ENCODE measurements at places on chromosomes 11 and 22.

DNA sequence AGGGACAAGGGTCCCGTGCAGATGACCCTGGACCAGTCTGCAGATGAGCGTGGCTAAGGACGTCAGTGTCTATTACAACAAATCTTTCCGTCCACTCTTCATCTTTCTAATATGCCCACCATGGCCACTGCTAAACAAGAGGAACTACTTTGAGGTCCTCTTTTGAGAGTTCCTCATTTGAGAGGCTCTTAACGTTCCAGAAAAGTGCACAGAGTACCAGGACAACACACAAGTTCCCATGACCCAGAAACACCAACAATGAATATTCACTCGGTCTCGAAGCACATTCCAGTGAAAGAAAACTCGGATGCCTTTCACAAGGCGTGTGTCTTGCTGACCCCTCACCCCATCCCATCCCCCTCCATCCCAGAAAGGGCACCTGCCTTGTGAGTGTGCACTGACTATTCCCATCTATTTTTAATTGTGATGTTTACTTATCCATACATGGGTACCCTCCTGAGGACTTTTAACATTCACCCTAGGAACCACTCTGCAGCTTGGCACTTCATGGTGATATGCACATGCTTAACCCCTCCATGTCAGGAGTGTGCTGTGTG is 157.0 kb downstream of the SHANK2 start:
- DNase-seq = no peak

GRCh38 chr11:47355283-47356128 is 3.0 kb upstream of the MYBPC3 start:
- peak; percentile 74 for DNase-seq

- no peak for DNase-seq
Observed at GRCh38 chr11:123576082-123576481, 78.3 kb downstream of the SCN3B start.

GRCh38 chr11:95358511-95359340 is 127.7 kb upstream of the SESN3 start:
- no peak for DNase-seq

GRCh38 chr11:37712251-37712650 is 1114.2 kb upstream of the RAG2 start:
- no peak for DNase-seq

- DNase-seq = no peak
Observed at GRCh38 chr22:39746600-39747262, 146.8 kb downstream of the ENTHD1 start.

DNA sequence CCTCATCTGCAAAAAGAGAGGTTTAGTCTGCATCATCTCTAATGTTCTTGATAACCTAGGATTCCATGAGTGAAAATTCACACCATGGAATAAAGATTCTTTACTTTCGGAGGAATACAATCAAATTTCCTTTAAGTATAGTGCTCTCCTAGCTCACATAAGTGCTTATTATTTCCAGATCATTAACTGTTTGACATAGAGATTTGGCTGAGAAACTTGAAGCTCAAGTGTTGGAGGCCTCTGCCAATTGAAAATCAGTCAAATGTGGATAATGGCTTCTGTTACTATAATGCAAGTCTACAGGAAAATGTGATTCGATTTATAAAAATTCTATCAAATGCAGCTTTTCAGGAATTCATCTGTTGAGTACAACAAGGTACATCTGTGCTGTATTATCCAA is 144.6 kb downstream of the KIF18A start:
- no peak for DNase-seq

DNA sequence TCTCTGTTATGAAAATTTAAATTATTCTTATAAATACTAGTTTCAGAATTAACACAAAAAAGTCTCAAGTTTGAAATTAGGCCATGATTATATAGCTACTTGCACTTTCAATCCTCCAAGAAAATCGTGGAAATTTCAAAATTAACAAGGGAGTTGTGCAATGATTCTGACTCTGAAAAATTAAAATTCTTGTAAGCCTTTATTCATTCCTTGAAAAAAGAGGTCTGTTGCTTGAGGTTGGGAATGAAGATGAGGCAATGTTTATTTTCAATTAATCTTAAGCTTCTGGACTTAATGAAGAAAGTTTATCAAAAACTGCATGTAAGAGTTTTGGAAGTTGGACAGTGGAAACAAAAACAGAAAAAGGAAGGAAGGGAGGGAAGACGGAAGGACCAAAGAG is 128.2 kb upstream of the FIBIN start:
- no peak for DNase-seq

DNA sequence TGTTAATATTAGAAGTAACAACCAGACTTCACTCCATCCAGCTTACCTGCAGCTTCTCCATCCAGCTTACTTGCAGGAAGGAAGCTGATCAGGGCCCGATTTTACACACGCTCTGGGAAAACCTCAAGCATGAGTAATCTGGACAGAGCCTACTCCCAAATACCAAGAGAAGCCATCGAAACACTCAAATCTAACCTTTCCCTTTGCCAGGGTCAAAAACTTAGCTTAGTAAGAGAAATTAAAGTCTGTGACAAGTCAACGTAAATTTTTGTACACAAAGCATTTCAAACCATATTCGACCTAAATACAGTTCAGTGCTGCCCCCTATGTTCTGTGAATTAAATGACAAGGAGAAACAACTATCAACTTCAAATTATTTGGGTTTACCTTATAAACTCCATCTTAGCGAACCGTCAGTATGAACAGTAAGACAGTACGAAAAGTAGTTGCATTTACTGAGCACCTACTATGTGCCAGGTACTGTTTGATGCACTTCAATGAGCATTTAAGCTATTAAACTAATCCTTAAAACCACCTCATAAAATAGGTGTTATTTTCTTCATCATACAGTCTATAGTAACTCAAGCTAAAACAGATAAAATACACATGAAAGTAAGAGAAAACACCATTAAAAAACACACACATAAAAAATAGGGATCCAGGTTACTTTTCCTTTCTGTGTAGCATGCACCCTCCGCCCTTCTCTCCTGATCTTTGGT is 36.9 kb downstream of the ARFGAP3 start:
- DNase-seq = peak; percentile 51

DNA sequence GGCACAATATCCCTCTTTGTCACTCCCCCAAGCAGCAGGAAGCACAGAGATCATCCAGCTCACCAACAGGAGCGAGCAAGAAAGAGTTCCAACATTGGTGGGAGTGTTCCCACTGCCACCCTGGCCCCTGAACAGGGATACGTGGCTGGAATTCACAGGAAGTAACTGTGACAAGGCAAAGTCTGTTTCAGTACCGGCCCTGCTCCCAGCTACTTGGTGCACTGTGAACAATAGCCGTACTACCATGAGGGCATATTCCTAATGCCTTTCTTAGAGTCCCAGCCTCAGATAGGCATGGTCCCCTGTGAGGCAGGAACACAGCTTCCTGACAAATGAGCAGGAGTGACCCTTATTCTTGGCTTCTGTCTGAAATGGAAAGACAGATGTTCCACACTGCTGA is 1.8 kb upstream of the SLC37A2 start:
- DNase-seq = no peak

GRCh38 chr11:112610494-112610893 is 349.8 kb upstream of the PLET1 start:
- DNase-seq = no peak

DNA sequence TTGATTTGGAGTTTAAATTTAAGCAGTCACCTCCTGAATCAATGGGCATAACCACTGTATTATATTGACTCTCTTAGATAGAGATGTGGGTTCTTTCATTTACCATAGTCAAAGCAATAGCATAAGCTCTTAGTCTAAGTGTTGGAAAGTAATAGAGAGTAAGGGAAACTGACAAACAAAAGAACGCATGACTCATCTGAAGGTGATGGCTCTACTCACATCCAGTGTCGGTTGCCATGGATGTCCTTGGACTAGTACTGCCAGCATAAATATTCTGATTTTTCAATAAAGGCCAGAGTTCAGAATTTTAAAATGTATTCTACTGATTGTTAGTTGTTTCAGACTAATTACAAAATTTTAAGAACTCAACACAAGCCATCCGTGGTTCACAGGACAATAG is 444.9 kb upstream of the DDI1 start:
- no peak for DNase-seq

DNA sequence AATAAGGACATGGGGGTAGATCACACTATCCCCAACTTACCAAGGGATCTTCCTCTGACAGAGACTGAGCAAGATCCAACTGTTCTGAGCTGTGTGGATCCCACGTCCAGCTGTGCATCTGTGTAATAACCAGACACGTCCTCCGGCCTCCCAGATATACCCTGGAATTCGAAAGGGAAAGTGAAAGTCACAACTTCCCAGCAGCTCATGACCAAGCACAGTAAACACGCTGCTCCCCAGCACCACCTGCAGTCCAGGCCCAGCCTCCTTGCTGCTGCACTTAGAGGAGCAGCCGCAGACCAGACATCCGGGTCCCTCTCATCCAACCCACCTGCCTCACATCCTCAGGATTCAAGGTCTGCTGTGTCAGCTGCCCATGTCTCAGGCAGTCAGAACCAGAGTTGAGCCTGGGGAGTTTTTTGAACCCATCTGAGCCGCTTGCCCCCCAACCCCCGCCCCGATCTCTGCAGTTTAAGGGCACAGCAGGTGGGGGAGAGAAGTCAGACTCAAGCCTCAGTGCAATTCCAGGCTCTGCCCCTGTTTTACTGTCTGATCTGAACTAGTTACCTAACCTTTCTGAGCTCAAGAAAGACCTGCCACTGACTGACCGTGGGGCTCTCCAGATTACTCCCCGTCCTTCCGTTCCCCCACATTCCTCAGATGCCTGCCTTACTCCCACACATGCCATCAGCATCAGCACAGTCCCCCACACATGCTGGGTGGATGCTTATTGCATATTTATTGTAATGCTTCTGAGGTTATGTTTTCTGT is at the start of gene APOL2:
Gene APOL2, minus strand, starts transcription at position 127 of the 771 bp plus-strand sequence. CDS start 6,365 bp downstream, outside the sequence.
- DNase-seq = peak; percentile 83

- DNase-seq = no peak
Observed at GRCh38 chr11:127564810-127565209, 564.2 kb upstream of the KIRREL3 start.

- no peak for DNase-seq
Observed at GRCh38 chr11:118283756-118284350, 19.8 kb upstream of the MPZL2 start.

DNA sequence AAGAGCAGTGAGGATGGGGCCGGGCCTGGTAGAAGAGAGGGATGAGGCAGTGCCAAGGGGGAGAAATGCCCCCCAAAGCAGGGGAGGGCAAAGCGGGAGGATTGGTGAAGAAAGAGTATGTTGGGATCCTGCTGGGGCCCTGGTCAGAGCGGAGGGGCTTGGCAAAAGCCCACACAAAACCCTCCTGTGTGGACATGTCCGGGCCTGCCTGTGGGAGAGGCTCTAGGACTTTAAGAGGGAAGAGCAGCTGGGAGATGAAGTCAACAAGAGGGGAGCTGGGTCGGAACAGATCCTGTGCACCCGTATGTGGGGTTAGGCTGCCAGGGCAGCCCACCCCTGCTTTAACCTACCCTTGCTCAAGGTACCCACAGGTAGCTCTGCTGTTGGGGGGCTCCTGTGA is 25.8 kb downstream of the ART5 start:
- no peak for DNase-seq

- DNase-seq = no peak
Observed at GRCh38 chr11:9155930-9156329, 64.5 kb upstream of the SCUBE2 start.

DNA sequence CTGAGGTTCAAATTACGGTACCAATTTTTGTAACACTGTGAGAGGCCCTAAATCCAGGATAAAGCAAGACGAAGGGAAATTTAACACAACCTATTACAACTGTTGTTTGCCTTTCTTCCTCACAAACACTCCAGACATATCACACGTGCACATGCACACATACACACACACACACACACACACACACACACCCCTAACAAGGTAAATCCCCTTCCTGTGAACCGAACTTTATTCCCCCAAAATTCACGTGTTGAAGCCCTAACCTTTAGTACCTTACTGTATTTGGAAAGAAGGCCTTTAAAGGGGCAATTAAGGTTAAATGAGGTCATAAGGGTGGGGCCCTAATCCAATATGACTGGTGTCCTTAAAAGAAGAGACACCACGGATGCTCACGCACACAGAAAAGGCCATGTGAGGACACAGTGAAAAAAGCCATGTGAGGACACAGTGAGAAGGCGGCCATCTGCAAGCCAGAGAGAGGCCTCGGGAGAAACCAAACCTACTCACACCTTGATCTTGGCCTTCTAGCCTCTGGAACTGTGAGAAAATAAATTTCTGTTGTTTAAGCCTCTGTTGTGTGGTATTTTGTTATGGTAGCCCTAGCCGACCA is 1.8 kb downstream of the SERGEF start:
- no peak for DNase-seq

DNA sequence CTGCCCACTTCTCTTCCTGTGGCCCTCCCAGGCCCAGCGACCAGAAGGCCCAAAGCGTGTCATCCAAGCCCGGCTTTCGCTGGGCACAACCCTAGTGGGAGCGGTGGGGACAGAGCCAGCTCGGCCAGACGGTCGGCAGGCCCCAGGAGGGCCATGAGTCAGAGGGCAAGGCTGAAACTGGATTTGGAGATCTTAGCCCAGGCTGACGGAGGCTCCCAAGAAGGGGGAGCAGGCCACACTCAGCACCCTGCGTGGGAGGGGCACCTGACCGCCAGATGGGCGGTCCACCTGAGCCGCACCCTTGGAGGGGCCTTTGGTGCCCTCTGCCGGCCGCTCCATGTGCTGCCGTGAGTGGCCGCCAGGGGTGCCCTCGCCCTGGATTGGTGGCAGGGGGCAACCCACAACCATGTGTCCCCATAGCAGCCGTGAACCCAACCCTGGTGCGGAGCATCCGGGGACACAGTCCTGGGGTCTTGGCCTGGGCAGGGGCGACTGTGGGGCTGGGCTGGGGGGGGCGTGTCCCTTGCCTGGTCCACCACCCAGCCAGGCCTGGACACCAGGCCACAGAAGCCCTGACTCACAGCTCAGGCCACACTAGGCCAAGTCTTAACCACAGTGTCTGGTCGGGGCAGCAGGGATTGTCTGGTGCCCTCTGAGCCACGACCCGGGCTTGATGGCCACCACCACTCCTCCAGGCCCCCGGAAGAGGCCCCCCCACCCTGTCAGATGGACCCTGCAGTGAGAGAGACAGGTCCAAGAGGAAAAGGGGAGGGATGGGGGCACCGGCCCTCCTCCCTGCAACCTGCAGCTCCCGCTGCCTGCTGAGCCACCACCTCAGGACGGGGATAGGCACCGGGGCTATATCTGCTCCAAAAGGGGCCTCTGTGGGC is 19.2 kb upstream of the TALDO1 start:
- no peak for DNase-seq

GRCh38 chr11:128179512-128179911 is 407.8 kb downstream of the ETS1 start:
- DNase-seq = no peak

GRCh38 chr11:57638811-57639320 is 10.8 kb downstream of the YPEL4 start:
- no peak for DNase-seq

- DNase-seq = peak; percentile 65
Observed at GRCh38 chr11:11909727-11910126, 68.0 kb downstream of the USP47 start.

DNA sequence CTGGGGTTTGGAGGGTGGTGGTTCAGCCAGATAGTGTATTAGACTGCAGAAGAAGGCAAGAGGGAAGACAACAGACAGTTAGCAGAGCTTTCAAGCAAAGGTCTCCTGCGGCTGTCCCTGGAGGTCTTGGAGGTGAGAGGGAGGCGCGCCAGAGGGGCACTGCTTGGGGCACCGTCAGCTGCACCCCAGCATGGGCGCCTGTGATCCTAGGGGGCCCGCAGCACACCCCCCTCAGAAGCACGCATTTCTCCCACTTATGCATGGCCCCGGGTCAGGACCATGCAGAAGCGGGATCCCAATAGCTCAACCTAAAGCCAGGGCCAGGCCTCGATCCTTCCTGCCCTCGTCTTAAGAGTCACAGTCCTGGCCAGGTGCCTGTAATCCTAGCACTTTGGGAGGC is 26.5 kb downstream of the FGF4 start:
- no peak for DNase-seq
